Umbilical cord (tissue), 2 donors: ENCODE measurements at places on chromosomes 5 and 9.

GRCh38 chr9:96725576-96725975 lies 52.3 kb downstream of the ZNF510 start:
- no peak for DNase-seq

DNA sequence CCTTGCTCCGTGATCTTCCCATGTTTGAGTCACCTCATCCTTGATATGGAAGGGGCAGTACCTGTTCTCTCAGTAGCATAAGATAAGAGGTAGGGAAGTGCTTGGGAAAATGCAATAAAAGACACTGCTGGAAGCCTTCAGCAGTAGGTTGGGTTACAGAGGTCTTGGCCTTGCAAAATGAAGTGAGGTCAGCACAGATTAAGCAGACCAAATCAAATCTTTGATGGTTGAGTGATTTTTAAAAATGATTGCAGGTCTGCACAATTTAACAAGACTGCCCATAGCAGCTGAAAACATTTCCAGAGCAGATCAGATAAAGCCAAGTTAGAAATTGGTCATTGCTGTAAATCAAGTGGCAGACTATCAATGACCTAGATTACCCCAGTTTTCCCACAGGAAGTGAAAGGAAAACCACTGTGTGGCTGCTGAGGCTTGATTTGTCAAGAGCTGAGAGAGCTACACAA lies 32.9 kb downstream of the PALM2AKAP2 start:
- no peak for DNase-seq

- DNase-seq, result peak; percentile 75
Measured at GRCh38 chr9:69674716-69675438, 2.7 kb upstream of the APBA1 start.

DNA sequence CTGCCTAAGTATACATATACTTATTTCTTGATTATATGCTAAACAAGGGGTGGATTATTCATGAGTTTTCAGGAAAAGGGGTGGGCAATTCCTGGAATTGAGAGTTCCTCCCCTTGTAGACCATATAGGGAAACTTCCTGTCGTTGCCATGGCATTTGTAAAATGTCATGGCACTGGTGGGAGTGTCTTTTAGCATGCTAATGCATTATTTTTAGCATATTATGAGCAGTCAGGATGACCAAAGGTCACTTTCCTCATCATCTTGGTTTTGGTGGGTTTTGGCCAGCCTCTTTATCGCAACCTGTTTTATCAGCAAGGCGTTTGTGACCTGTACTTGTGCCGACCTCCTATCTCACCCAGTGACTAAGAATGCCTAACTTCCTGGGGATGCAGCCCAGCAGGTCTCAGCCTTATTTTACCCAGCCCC lies 80.9 kb downstream of the ALDH7A1 start:
- no peak for DNase-seq

DNA sequence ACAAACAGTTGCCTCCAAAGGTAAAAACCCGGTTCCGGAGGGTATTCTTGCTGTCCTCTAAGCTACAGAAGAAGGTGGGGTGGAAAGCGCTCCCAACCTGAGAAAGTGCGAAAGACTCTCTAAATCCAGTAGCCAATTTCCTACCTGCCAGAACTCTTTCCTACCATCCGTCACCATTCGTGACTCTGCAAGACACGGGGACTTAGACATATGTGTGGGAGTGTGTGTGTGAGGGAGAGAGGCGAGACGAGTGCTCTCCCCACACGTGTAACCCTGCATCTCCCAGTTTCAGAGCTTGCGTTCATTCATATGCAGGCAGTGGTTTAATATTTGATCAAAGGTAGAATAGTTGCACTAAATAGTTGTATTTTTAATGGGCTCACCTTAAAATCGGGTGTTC lies 473 bp upstream of the GABRA1 start:
- DNase-seq, result no peak

- no peak for DNase-seq
Measured at GRCh38 chr9:129656795-129657390, 8.6 kb upstream of the PRRX2 start.

DNA sequence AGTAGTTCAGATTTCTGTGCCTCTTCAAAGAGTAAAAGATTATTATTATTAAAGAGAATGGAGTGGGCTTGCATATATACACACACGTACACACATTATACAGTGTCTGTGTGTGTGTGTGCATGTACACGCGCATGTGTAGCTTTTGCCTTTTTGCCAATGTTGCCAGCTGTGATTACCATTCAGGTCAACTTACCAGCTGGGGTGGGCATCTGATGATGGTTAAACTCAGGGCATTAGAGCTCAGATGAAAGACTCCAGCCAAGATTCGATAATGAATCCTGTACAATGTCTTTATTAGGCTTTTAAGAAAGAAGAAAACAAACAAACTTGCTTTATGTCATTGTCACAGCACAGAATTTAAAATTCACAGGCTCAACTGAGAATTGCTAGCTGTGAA lies 296.5 kb upstream of the DMAC1 start:
- DNase-seq, result no peak

DNA sequence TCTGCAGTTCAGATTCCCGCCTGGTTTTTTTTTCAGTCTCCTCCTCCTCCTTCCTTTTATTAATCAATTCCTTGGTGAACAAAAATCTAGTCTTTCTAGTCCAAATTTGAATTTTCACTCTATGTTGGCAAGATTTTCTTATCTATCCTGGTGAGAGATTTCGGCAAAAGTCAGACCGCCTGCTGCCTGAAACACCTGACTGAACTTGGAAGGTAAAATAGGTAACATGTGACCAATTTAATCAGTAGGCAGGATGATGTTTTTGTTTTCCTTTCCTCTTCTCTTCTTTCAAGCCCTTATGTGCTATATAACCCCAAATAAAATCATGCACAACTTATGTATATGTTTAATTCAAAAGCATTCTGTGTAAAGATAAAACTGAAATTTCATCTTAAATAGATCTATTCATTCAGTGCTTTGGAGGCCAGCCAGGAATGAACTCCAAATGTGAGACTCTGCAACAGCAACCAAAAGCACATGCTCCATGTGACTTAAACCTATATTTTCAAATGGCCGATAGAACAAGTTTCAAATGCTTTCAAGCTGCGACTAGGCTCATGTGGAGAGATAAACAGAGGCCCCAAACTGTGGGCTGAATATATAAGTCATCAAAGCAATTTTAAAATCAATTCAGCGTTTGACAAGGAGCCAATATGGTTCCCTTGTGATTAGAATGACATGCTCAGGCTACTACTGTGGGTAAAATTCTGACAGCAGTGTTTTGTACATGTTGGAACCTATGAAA lies 100.4 kb upstream of the SEMA6A start:
- DNase-seq, result no peak

DNA sequence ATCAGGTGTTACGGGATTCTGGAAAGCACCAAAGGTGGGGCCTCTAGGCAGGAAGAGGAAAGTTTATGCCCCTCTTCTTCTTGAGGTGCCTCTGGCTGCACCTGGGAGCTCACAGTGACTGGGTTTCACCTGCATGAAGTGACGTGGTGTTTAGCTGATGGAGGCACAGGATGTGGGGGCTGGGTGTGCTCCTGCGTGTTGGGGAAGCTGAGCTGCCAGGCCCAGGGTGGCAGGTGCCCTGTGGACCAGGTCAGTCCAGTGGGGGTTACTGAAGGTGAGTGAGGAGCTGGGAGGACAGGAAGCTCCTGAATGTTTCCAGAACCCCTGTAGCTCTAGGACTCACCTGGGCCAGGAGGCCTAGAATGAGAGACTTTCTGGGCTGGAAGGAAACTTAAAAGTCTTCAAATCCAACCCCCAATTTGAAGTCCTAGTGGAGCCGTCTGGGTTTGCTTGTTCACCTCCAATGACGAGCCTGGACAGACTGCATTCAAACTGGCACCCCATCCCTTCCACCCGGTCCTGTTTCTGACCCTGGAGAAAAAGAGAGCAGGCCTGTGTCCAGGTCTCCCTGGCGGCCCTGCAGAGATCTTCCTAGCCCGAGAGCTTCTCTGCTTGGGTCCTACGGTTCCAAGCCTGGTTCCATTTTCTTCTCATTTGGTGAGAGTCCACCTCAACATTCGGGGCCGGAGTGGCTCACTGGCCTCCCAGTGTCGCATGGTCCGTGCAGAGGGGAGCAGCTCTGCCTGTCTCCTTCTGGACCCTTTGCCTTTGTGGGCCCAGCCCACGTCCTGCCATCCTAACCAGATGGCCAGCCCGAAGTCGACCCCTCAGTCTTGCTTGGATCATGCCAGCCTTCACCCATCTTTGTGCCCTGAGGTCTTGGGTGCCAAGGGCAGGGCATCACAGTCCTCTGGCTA lies 22.3 kb downstream of the TRAF1 start:
- DNase-seq, result no peak

GRCh38 chr5:145797336-145797735 lies 37.8 kb downstream of the PRELID2 start:
- DNase-seq, result no peak

DNA sequence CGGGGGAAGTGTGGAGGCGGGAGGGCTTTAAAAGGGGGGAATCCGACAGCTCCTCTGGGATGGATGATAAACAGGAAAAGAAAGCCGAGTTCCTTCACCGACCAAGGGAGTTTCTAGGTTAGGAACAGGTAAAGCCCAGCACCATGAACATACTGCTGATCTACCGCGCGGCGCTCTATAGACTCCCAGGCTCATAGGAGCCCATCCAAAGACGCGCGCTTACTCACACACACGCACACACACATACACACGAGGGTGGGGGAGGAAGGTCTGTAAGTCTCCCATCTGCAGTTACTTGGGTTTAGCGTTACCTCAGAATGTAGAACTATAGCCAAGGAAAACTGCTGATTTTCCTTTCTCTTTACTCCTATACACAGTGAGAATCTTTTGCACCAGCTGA lies 2.6 kb upstream of the GABRB2 start:
- peak; percentile 67 for DNase-seq

GRCh38 chr9:124632077-124632621 lies 125.0 kb upstream of the NR5A1 start:
- DNase-seq, result peak; percentile 66
